ENCODE measurements at places on chromosomes 4 and X. TPM values are rescaled to one million over a fixed set of nuclear protein-coding genes. Genes with fewer than 3 reads are reported as not detected.

GRCh38 chr4:54588404-54588803 is 69.4 kb upstream of the KIT start:
- no peaks in the 10 kb centered on the region for H3K4me1 ChIP-seq
- no peaks in the 10 kb centered on the region for H3K27me3 ChIP-seq
- H3K36me3 ChIP-seq = no peaks in the 10 kb centered on the region
- no peak overlapping the region for H3K4me3 ChIP-seq

DNA sequence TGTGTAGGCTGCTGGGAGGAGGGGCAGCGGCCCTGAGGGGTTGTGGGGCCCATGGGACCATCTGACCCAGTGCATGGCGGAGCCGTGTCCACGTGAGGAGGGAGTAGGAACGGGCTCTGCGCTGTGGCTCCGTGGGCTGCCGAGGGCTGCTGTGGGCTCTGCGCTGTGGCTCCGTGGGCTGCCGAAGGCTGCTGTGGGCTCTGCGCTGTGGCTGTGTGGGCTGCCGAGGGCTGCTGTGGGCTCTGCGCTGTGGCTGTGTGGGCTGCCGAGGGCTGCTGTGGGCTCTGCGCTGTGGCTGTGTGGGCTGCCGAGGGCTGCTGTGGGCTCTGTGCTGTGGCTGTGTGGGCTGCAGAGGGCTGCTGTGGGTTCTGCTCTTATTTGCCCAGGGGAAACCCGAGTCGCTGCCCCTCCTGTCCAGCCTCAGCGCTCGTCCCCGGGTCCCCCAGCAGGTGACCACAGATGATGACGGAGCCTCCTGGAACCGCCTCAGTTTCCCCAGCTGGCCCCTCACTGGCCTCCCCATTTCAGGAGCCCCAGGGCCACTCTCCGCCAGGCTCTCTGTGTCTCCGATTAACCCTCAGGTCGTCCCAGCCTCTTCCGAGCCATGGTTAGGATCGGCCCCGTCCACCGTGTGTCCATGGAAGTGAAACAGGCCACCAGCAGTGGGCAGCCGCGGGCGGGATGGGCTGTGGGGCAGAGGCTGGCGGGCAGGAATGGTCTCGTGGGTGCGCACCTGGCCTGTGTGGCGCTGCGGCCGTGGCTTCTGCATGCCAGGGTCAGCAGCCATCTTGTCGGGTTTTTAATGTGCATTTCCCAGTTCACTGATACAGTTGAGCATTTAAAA is 20.0 kb downstream of the PCGF3 start:
- DNase-seq = no peak
- no peak overlapping the region for H3K4me3 ChIP-seq
- peaks cover 35% of the 10 kb centered on the region for H3K36me3 ChIP-seq
- peaks cover 3% of the 10 kb centered on the region for H3K4me1 ChIP-seq
- no peaks in the 10 kb centered on the region for H3K27me3 ChIP-seq

GRCh38 chrX:111041018-111041462 is 55.0 kb upstream of the PAK3 start:
- H3K27ac ChIP-seq = no peak overlapping the region
- DNase-seq = no peak
- H3K36me3 ChIP-seq = no peaks in the 10 kb centered on the region

AREG gene
- 0.37 TPM for total RNA-seq

DNA sequence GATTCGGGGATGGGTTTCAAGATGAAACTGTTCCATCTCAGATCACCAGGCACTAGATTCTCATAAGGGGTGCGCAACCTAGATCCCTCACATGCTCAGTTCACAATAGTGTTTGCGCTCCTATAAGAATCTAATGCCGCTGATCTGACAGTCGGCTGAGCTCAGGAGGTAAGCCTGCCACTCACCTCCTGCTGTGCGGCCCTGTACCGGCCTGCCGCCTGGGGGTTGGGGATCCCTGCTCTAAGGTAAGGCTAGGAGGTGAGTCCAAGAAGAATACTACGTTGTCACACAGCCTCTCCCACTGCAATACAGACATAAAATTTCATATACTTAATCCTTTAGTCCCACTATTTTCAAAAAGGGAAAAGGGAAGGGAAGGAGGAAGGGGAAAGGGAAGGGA is 213.4 kb upstream of the HCCS start:
- H3K27me3 ChIP-seq = no peaks in the 10 kb centered on the region
- no peaks in the 10 kb centered on the region for H3K36me3 ChIP-seq
- no peak for DNase-seq
- no peak overlapping the region for H3K4me3 ChIP-seq
- no peaks in the 10 kb centered on the region for H3K4me1 ChIP-seq

Data from activated CD4-positive, alpha-beta T cell treated with anti-CD3 and anti-CD28 coated beads, Interleukin-2, amount 10 ng/mL, durations not matched to agents 7 days and 5 days (primary cell).